ENCODE measurements at places on chromosomes 12 and 14. TPM values are rescaled to one million over a fixed set of nuclear protein-coding genes. Genes with fewer than 3 reads are reported as not detected.

The STYK1 gene
- total RNA-seq = 5.9 TPM

The CHFR gene
- 7.1 TPM for total RNA-seq

The GPR162 gene
- total RNA-seq = 0.16 TPM

The TEX52 gene
- not detected for total RNA-seq

The SLC5A8 gene
- not detected for total RNA-seq

The CCDC175 gene
- not detected for total RNA-seq

The HOXC12 gene
- 11.0 TPM for total RNA-seq
